ENCODE measurements at places on chromosomes 7 and 10. TPM values are rescaled to one million over a fixed set of nuclear protein-coding genes. Genes with fewer than 3 reads are reported as not detected.

Gene SMO
- total RNA-seq = 7.4 TPM

Gene TES
- 10.6 TPM for total RNA-seq

Gene SHH
- total RNA-seq = 0.98 TPM

Gene MMRN2
- 5.2 TPM for total RNA-seq

Gene PRTFDC1
- 24.3 TPM for total RNA-seq

Gene VAX1
- total RNA-seq = 1.7 TPM

Gene GALNT17
- total RNA-seq = 26.3 TPM

Gene ATOH7
- 0.49 TPM for total RNA-seq

Gene CDC14C
- total RNA-seq = not detected

Gene TFPI2
- 0.25 TPM for total RNA-seq

Gene C10orf53
- total RNA-seq = not detected

Gene GPR26
- total RNA-seq = 4.2 TPM

Gene ACBD7
- total RNA-seq = 11.8 TPM

Gene OLAH
- 0.25 TPM for total RNA-seq

Gene CALCR
- not detected for total RNA-seq

Gene ATRNL1
- total RNA-seq = 353 TPM

Gene LIPJ
- total RNA-seq = 0.74 TPM

Gene FEZF1
- total RNA-seq = 0.25 TPM

Gene FAM237B
- total RNA-seq = not detected

Gene TMEM140
- total RNA-seq = 0.49 TPM

Gene GIMAP2
- total RNA-seq = 1.5 TPM

Gene ANK3
- 305 TPM for total RNA-seq

Gene MIOS
- total RNA-seq = 48.7 TPM

Gene CFAP46
- 2.0 TPM for total RNA-seq

Gene PAX4
- total RNA-seq = not detected

Gene CEP55
- 1.7 TPM for total RNA-seq

Gene HSPA12A
- 38.8 TPM for total RNA-seq

Gene CLCN1
- total RNA-seq = not detected

Gene IGFBP3
- total RNA-seq = 5.2 TPM

Gene CALHM1
- not detected for total RNA-seq

Gene TAS2R41
- total RNA-seq = not detected

Gene FAM171A1
- total RNA-seq = 30.7 TPM

Gene ARMC3
- 2.7 TPM for total RNA-seq

Gene LDB3
- total RNA-seq = 0.25 TPM

Gene SEMA3D
- 2.0 TPM for total RNA-seq

Gene GIMAP8
- 0.74 TPM for total RNA-seq

Gene CARD11
- total RNA-seq = 0.25 TPM

Gene HYAL4
- not detected for total RNA-seq

Gene GRID2IP
- total RNA-seq = 0.74 TPM

Gene GATA3
- total RNA-seq = under 0.01 TPM

Gene EGFR
- total RNA-seq = 18.4 TPM

Gene IFRD1
- total RNA-seq = 50.2 TPM

Gene CFAP69
- total RNA-seq = 6.9 TPM

Gene ANXA7
- total RNA-seq = 17.0 TPM

Gene LRRC61
- 14.0 TPM for total RNA-seq

Gene STRIP2
- 9.6 TPM for total RNA-seq

Gene GPRIN2
- total RNA-seq = 18.2 TPM
